ENCODE measurements at places on chromosomes 11 and 22.

DNA sequence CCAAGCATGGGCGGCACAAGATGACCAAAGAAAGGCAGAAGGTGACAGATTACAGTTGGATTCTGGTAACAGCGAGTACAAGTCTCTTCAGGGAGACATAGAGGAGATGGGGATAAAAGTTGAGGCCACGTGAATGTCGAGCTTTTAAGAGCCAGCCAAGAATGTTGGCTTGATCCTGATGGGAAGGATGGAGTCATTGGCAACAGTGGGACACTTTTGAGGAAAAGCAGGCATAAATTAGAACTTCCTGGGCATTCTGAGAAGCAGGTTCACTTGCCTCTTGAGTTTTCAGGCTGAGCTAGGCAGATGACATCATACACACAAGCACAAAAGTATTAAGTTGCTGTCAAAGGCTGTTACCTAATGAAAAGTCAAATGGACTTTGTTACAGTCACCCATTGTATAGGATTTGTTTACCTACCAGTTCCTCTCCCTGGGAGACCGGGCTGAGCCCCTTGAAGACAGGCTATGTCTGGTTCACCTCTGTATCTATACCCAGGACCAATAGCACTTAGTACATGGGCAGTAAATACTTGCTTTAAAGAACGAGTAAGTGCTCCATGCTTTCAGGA, 41.1 kb downstream of the TNRC6B start:
- no peak for DNase-seq

GRCh38 chr22:50262460-50262911, 1.0 kb upstream of the MAPK12 start:
- no peak for DNase-seq

DNA sequence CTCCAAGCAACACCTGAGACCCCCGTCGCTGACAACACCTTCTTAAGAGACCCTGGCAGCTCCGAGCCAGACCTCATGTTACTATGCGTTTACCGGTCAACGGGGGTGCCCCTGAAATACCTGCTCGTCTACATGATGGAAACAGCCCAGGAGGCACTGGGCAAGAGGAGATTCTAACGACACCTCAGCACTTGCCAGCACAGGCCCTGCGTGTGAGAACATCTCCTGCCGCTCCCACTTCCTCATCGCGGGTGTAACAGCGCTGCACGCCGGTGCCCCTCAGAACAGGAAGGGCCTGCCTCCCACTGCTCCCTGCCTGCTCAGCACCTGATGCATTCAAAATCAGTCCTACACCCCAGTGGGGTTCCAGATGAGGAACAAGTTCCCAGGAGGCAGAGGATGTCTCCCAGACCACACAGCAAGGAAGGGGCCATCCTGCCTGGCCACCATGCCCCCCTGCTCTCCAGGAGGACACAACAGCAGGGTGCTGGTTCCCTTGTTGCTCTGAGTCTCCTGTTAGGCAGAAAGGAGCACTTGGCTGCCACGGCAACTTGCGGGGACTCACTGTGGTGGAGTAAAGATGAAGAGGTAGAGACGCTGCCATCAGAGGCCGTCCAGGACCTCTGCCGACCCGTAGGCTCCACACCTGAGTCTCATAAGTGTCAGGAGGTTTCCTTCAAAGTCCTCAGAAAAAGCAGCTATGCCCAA, 2.1 kb downstream of the TOLLIP start:
- DNase-seq, result no peak

DNA sequence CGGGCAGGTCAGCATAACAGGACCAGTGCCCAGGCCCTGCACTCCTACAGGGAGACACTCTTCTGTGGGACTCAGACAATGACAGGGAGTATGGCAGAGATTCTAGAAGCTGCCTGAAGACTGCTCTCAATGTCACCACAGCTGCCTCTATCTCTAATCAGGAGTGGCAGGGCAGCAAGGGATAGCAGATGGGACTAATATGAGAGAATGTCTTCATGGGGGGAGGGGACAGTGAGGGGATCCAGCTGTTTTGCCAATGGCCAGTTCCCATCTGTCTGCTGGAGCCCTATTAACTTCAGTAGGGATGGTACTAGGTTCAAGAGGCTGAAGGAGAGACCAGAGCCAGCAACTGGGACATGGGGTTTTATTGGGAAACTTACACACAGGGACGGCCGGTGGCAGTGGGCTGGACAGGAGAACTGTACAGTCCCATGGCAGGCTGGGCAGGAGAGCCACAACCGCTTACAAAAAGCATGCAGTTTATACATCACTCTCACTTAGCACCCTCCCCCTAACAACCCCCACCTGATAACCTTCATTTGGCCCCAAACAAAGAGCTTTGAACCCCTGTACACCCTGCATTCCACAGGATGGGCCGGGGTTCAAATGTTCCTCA, 2.5 kb upstream of the CD82 start:
- no peak for DNase-seq

- no peak for DNase-seq
Observed at GRCh38 chr11:113188371-113188834, 126.0 kb upstream of the TTC12 start.

DNA sequence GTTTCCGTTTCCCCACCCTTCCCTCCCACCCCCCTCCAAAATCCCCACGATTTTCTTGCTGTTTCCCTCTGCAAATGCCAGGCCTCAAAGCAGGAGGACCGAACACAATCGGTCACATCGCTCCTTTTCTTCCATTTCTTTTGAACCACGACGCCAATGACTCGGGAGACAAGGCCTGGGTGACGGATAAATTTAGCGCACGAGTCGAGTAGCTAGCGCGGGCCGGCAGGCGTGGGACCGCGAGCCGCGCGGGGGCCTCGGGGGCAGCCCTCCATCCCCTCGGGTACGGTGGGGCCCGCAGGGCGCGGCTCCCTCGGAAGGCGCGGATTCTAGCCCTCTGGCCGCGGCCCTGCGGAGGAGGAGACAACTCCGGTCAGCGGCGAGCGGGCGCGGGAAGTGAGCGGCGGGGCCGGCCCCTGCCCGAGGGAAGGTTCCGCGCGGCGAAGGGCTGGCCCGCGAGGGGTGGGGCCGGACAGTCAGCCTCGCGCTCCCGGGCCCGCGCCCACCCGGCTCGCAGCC, 414 bp downstream of the JOSD1 start:
- DNase-seq, result peak; percentile 40

- DNase-seq, result no peak
Observed at GRCh38 chr11:28168718-28169117, 60.5 kb downstream of the METTL15 start.
